ENCODE measurements at places on chromosomes 4 and X. TPM values are rescaled to one million over a fixed set of nuclear protein-coding genes. Genes with fewer than 3 reads are reported as not detected.

DNA sequence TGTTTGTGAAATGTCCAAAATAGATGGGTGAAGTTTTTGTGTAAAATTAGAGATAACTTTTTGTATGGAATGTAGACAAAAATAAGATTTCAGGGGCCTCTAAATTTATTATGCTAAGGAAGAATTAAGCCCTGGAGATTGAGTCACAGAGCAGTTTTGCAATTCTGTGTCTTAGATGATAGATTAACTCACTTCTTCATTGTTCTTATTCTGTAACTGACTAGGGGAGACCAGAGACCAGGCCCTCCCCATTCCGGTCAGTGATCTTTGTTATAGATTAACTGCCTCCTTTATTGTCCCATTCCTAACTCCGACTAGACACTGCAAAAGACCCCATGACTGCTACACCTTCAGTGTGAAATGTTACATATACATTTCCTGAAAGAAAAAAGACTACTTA, 238.4 kb upstream of the TAPT1 start:
- no peak for DNase-seq

GRCh38 chr4:52012651-52013050, 7.5 kb downstream of the LRRC66 start:
- no peak for DNase-seq

The LGI2 gene
- polyA plus RNA-seq = 31.9 TPM

The GAGE2A gene
- polyA plus RNA-seq = not detected

DNA sequence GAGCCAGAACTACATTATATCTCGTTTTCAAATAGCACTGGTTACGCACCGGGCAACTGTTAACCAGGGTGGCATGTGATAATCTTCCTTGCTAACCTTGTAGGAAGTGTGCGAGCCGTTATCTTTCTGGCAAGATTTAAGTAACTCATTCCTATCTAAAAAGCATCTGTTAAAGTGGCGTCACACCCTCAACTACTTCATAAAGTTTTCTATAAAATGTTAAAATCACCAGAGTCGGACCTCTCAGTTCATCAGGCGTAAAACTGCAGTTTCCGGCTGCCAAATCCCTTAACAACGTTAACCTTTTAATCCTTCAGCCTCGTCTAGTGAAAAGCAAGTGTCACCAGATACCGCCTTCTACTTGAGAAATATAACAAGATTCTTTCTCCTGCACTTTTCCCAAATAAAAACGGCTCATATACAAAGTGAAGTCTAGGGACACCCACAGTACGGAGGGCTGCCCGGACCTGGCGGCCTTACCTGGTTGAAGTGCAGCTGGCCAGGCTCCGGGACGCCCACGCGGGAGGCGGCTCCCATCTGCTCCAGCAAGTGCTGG, 1.2 kb downstream of the SLC39A8 start:
- DNase-seq = no peak

- peak; percentile 83 for DNase-seq
Measured at GRCh38 chr4:78059524-78059889, 2.4 kb downstream of the FRAS1 start.

GRCh38 chr4:37243051-37243450, 1.5 kb upstream of the NWD2 start:
- no peak for DNase-seq

DNA sequence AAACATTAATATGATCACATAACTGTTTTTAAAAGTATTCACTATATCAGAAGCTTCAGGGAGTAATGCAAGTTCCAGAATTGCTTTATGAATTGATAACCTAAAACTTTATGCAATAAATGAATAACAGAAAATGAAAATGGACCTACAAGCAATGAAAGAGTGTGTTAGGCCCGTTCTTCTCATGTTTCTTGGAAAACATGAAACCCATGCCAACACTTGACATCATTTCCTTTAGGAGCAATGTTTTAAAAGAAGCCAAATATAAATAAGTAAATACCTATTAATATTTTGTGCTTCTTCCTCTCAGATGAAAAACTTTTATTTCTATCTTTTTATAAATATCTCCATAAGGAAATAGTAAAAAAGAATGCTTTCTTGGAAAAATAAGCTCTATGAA, 123.0 kb upstream of the GALNT7 start:
- DNase-seq = no peak

DNA sequence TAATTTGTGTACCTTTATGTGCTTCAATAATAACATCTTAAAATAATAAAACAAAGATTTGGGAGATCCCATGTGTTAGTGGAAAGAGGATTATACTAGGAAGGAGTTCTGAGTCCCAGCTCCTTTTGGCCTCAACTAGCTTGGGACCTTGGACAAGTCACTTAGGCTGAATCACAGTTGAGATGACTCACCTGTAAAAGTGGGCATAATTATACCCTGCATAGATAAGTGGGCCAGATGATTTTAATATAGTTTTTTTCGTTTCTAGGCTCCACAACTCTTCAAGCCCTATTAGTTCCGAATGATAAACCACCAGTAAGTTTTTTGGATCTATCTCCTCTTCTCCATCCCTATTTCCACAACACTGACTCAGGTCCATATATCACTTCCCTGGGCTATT, 131.8 kb downstream of the ENOX2 start:
- DNase-seq = no peak

The GAB3 gene
- 2.5 TPM for polyA plus RNA-seq

Data from renal cortex interstitium (tissue), 15 donors.